SJCRH30 (cell line): ENCODE measurements at places on chromosomes 4 and X. TPM values are rescaled to one million over a fixed set of nuclear protein-coding genes. Genes with fewer than 3 reads are reported as not detected.

DNA sequence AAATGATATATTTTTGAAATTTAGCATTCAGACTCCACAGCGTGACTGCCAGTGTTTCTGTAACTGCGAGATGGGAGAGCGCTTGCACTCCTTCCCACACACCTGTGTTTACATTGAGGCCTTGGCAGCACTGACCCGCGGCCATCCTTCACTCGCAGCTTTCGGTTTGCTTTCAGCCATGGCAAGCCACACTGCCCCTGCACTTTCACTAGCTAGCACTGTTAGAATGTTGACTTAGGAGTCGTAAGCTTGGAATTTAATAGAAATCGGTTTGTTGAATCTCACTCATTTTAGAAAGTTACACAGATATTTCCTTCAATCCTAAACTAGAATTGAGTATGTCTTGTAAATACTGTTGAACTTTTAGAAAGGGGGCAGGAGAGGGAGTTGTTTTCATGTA is 136.2 kb downstream of the CFAP299 start:
- no peak for DNase-seq

GRCh38 chr4:2515830-2516550 is 20.5 kb upstream of the FAM193A start:
- no peak for DNase-seq

- DNase-seq: no peak
Observed at GRCh38 chrX:6184900-6185515, 43.7 kb downstream of the NLGN4X start.

ARHGAP4 gene
- total RNA-seq: 7.7 and 8.2 TPM in 2 replicates

DNA sequence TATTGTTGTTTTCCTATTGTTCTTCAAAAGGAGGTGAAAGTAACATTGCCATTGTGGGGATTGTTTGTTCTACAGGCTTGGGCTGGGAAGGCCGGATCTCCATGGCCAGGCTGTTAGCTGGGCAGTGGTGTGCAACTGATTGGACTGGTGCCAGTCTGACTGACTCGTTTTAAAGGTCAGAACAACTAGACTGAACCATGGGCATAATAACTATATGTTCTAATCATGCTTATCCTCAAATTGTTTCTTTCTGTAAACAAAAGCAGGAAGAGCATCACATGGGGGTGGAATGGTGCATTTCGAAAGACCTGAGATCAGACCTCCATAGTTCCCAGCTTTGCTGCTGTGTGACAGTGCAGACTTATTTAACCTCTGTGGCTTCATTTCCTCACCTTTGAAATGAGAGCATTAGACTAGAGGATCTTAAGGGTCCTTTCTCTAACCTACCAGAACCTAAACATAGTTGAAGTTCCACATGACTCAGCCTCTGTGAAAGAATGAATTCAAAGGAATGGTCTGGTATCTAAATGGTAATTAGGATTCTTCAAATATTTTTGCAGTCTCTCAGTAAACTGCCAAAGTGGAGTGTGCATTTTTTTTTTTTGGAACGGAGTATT is 66.7 kb upstream of the PGRMC2 start:
- DNase-seq: peak; percentile 35

RNF212 gene
- not detected in 2 replicates for total RNA-seq
